ENCODE measurements at places on chromosomes 2 and 18. TPM values are rescaled to one million over a fixed set of nuclear protein-coding genes. Genes with fewer than 3 reads are reported as not detected.

Gene WNT6
- not detected for total RNA-seq

Gene NCK2
- total RNA-seq: 38.6 TPM

Gene GALNT13
- 14.2 TPM for total RNA-seq

Gene PLA2R1
- total RNA-seq: 11.9 TPM

Gene ALPI
- total RNA-seq: not detected

Gene KHK
- total RNA-seq: 3.6 TPM

Gene GREB1
- 34.0 TPM for total RNA-seq

Gene KCNG2
- total RNA-seq: 2.1 TPM

Gene CRYGD
- total RNA-seq: 1.9 TPM

Gene MRPL33
- total RNA-seq: 63.4 TPM

Gene CACNB4
- total RNA-seq: 75.6 TPM

Gene COPS9
- total RNA-seq: 61.8 TPM

Gene CRYBA2
- total RNA-seq: not detected

Gene CCNYL1
- total RNA-seq: 19.0 TPM

Gene SLC11A1
- 1.5 TPM for total RNA-seq

Gene DDX1
- 82.9 TPM for total RNA-seq

Gene LRP2
- total RNA-seq: 22.0 TPM

Gene NT5C1B
- total RNA-seq: 0.09 TPM

Gene AKAIN1
- total RNA-seq: 6.9 TPM

Gene VIL1
- 0.73 TPM for total RNA-seq

Gene DHRS9
- total RNA-seq: 0.64 TPM

Gene KCNS3
- total RNA-seq: 4.6 TPM

Gene ZNF521
- total RNA-seq: 130 TPM

Gene BIRC6
- total RNA-seq: 288 TPM

Gene CDH2
- total RNA-seq: 134 TPM

Gene DSC2
- 7.2 TPM for total RNA-seq

Gene KDM3A
- 57.2 TPM for total RNA-seq

Gene ROCK2
- total RNA-seq: 54.4 TPM

Gene DSEL
- total RNA-seq: 32.8 TPM

Gene ACMSD
- total RNA-seq: not detected

Gene CCDC74B
- total RNA-seq: 6.0 TPM

Gene TRIM54
- total RNA-seq: 1.2 TPM

Gene CASP10
- 3.7 TPM for total RNA-seq

Gene GBX2
- total RNA-seq: 4.4 TPM

Gene ST8SIA3
- total RNA-seq: 32.3 TPM

Gene CRIM1
- 47.9 TPM for total RNA-seq

Gene KLHL29
- 34.0 TPM for total RNA-seq

Gene ARMC9
- total RNA-seq: 27.7 TPM

Gene ABCG8
- total RNA-seq: 0.27 TPM

Gene UCN
- total RNA-seq: 1.2 TPM

Gene GAREM1
- total RNA-seq: 12.9 TPM

Gene CRYGC
- total RNA-seq: not detected

Gene ACOXL
- total RNA-seq: 0.18 TPM

Gene C1QL2
- total RNA-seq: 0.27 TPM

Gene VAMP8
- total RNA-seq: 1.6 TPM

Gene PDE1A
- total RNA-seq: 42.4 TPM

Gene ITGA4
- 9.1 TPM for total RNA-seq

Gene IL36RN
- not detected for total RNA-seq

Gene CYP26B1
- 47.5 TPM for total RNA-seq

Gene B3GNT7
- total RNA-seq: 1.2 TPM

Data from cerebellum (tissue), 4 donors.